ENCODE measurements at places on chromosomes 13 and 19. TPM values are rescaled to one million over a fixed set of nuclear protein-coding genes. Genes with fewer than 3 reads are reported as not detected.
A peak's percentile ranks its signal among the peaks of the same experiment; 100 is the strongest.

GRCh38 chr13:30735025-30735871 is at the start of gene ALOX5AP:
TSS of gene ALOX5AP (plus strand) at chr13:30735543. CDS start at chr13:30735606, 63 bp downstream.
- no peak for DNase-seq

The C3 gene
- polyA plus RNA-seq: 28.7 TPM

The ATP4A gene
- polyA plus RNA-seq: not detected

DNA sequence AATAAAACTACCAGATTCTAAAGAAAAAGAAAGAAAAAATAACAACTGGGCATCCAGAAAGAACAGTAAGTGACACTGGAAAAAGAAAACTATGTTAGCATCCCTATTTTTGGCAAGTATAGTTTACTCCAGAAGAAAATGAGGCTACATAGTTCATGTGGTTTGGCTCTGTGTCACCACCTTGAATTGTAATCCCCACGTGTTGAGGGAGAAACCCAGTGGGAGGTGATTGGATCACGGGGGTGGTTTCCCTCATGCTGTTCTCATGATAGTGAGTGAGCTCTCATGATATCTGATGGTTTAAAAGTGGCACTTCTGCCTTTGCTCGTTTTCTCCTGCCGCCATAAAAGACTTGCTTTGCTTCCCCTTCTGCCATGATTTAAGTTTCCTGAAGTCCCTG is 76.9 kb downstream of the ITGBL1 start:
- no peak for DNase-seq

- no peak for DNase-seq
These were observed 28.3 kb upstream of the NCCRP1 start for GRCh38 chr19:39168258-39169142.

- no peak for DNase-seq
These were observed 115.1 kb upstream of the CACNA1A start for GRCh38 chr19:13621413-13621812.

The CYP4F12 gene
- 8.8 TPM for polyA plus RNA-seq

The SPRED3 gene
- polyA plus RNA-seq: 0.30 TPM

The ACER1 gene
- 0.30 TPM for polyA plus RNA-seq

The PRTN3 gene
- polyA plus RNA-seq: 2.8 TPM

DNA sequence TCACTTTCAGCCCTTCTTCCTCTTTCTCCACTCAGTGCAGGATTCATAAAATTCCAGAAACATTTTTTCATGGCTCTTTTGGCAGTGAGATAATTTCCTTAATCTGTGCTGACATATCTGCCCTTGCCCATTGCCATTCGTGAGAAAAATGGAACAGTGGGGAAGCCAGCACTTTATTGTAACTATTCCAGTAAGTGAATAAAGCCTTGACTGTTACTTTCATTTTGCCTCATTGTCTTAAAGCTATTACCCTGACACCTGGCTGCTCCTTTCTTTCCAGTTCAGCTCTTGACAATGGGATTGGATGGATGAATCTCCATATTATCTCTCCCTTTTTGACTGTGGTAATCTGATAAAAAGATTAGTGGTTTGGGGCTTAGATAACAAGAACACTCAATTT is 1068.1 kb upstream of the PCDH20 start:
- DNase-seq: no peak

DNA sequence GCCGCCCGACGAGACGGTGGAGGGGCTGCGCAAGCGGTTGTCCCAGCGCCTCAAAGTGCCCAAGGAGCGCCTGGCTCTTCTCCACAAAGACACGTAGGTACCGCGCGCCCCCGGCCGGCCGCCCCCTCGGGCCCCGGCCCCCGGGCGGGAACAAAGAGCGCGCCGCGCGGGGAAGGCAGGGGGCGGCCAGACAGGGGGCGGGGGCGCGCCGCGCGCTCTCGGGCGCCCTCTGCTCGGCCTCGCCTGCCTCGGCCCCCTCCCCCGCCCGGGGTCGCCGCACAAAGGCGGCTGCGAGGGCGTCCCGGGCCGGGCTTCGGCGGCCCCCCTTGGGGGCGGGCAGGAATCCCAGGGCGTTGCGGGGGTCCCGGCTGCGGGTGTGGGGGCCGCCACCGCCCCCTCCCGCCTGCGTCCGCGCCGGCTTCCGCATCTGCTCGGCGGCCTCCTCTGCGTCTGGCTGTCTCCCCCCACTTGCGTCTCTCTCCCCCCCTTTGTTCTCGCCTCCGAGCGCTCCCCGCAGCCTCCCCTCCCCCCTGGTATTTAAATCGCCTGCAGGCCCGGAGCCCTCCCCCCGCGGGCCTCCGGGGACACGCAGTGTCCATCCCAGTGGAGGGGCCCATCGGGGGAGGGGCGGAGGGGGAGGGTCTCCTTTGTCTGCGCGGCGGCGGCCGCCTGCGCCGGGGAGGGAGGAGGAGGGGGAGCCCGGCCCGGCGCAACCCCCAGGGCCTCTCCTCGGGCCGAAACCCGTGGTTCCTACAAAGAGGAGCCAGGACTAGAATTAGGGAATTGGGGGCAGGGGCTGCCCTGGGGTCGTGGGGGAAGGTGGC is 2.3 kb downstream of the MIDN start:
- DNase-seq: no peak

- no peak for DNase-seq
These were observed 5.5 kb upstream of the PTOV1 start for GRCh38 chr19:49845414-49845813.

GRCh38 chr19:33832633-33833032 is 36.0 kb downstream of the KCTD15 start:
- DNase-seq: no peak

The SYT3 gene
- polyA plus RNA-seq: 0.26 TPM

GRCh38 chr13:27261396-27261795 is 9.2 kb upstream of the RASL11A start:
- no peak for DNase-seq

The RFPL4AL1 gene
- polyA plus RNA-seq: not detected

GRCh38 chr19:9672893-9673292 is 2.0 kb downstream of the ZNF562 start:
- no peak for DNase-seq

- no peak for DNase-seq
These were observed 783.6 kb downstream of the UQCRFS1 start for GRCh38 chr19:28429356-28429755.

GRCh38 chr19:17654993-17655392 is 33.2 kb downstream of the UNC13A start:
- DNase-seq: peak; percentile 47

The PRRG2 gene
- polyA plus RNA-seq: 6.8 TPM

The SSC5D gene
- polyA plus RNA-seq: 12.7 TPM

GRCh38 chr19:53942001-53942786 is 20.5 kb upstream of the CACNG8 start:
- no peak for DNase-seq

- DNase-seq: no peak
These were observed at the start of gene S1PR5 for GRCh38 chr19:10517361-10517759. TSS of gene S1PR5 (minus strand) at chr19:10517447. CDS start at chr19:10515011, 2,436 bp downstream.

The ZNF846 gene
- 37.5 TPM for polyA plus RNA-seq

The ZNF888 gene
- 11.3 TPM for polyA plus RNA-seq

DNA sequence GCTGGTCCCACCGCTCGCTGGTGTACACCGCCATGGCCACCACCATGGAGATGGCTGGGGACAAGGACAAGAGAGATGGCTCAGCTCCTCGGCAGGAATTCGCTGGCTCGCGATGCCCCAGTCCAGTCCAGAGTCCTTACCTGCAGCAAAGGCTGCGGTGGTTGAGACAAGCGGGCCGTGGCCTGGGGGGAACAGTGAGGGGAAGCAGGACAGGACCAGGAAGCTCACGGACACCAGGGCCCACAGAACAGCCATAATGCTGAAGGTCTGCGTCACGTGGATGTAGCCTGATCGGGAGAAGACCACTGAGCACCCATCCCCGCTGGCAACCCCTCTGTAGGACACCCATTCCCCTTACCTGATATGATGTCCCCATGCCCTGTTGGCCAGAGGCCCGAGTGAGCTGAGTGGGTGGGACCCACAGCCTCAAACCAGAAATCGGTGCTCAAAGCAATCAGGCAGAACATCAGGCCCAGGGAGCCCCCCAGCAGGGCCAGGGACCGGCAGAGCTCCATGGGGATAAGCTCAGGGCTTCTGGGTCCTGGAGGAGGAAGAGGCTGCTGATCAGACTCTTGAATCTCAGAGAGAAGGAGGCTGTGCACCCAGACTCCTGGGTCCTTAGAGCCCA is 319 bp downstream of the NKG7 start:
- no peak for DNase-seq

DNA sequence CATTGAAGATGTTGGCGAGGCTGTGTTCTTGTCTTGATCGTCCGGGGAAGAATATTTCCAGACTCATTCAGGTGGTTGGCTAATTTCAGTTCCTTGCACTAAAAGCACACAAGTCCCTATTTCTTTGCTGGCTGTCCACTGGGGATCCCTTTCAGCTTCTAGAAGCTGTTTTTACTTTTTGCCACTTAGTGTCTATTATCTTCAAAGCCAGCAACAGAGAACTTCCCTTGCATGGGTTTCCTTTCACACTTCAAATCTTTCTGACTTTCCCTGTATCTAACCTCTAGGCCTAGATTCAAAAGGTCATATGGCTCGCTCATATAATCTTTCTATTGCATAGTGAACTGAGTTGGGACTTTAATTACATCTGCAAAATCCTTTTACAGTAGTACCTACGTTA is 215.3 kb upstream of the PCDH9 start:
- no peak for DNase-seq

DNA sequence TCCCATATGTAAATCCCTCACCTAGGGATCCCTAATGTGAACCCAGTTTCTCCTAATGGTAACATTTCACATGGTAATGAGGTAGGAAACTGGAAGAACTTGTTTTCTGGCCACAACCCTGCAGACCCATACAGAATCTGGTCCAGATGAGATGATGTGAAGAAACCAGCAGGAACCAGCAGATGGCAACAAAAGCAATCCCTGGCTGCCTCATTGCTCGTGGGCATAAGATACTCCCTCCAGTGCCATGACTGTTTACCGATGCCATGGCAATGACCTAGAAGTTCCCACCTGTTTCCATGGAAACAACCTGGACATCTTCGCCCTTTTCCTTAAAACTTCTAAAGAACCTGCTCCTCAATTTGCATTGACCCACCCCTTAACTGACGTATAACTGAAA is 1.4 kb upstream of the CD209 start:
- DNase-seq: no peak

The OR7C1 gene
- polyA plus RNA-seq: 0.18 TPM

DNA sequence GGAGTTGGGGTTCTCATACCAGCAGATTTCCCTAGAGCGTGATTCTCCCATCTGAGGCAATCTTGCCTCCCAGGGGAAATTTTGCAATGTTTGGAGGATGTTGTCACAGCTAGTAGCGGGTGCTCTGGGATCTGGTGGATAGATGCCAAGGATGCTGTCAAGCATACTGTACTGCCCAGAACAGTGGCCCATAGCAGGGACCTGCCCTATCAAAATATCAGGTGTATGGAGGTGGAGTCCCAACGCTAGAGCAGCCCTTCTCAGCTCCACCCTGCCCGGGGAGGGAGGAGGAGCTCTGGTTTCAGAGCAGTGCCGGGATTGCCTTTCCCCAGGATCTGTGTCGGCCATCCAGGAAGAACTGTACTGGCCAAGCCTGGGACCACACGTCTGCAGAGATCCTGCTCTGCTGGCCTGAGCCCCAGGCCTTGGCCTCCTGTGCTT is 10.9 kb upstream of the QTRT1 start:
- no peak for DNase-seq

DNA sequence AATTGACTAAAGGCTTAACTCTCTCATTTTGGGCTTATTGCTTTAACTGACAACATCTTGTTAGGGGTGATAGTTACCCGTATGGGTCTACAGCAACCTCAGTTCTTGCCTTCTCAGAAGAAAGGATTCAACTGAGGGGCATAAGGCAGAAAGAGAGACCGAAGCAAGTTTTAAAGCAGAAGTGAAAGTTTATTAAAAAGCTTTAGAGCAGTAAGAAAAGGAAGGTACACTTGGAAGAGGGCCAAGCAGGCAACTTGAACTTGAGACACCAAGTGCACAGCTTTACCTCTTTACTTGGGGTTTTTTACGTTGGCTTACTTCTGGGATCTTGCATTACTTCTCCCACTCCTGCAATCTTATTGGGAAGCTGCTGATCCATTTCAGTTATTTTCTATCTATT is 246.9 kb upstream of the PRR20A start:
- no peak for DNase-seq

GRCh38 chr13:21450936-21451335 is 8.2 kb downstream of the ZDHHC20 start:
- DNase-seq: no peak

DNA sequence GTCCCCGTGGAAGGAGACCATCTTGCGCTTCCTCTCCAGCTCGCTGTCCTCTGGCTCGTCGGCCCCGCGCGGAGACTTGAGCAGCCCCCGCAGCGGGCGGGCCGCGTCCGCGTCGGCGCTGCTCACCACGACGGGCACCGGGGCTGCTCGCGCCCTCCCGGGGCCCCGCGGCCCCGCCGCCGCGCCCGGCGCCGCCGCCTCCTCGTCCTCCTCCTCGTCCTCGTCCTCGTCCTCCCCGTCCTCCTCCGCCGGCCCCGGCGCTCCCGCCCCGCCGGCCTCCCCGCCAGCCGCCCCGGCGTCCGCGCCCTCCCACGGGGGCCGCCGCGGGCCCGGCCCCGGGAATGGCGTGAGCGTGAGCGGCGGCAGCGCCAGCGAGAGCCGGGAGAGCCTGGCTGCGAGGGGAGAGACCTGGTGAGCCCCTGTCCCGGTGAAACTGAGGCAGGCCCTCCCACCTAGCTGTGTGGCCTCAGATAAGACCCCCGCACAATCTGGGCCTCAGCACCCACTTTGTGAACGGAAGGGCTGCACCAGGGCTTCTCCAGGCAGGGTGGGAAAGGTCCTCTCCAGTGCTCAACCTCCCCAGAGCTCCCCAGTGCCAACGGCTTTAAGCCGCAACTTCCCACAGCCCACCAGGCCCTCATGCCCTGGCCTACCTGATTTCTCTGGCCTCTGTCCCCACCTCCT is 17.8 kb downstream of the LMTK3 start:
- DNase-seq: no peak

- no peak for DNase-seq
These were observed 18.4 kb downstream of the NLRP13 start for GRCh38 chr19:55913643-55914268.

GRCh38 chr13:72198042-72198441 is 331.0 kb upstream of the DACH1 start:
- DNase-seq: no peak

- no peak for DNase-seq
These were observed 16.7 kb downstream of the GRIK5 start for GRCh38 chr19:42053037-42053935.

DNA sequence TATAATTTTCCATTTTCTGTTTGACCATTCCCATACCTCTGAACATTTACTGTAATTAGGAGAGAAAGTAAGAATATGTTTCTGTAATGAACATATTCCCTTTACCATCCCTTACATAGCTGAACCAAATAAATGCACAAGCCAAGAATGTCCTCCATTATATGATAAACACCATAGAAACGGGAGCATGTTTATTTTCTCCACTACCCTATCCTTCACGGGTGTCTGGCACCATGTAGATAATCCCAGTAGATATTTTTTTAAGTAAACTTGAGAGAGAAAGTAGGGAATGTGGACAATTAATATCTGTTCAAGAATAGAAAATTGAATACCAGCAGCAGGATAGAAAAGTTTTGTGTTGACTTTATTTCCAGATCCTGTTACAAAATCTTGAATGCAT is 928.4 kb downstream of the EFNB2 start:
- DNase-seq: no peak

GRCh38 chr19:6271721-6272410 is 7.9 kb downstream of the MLLT1 start:
- peak; percentile 65 for DNase-seq
